Activated CD4-positive, alpha-beta T cell treated with anti-CD3 and anti-CD28 coated beads for 4 hours (primary cell): ENCODE measurements at places on chromosomes 7 and 10.
A peak's percentile ranks its signal among the peaks of the same experiment; 100 is the strongest.

GRCh38 chr7:92557249-92557648, 28.7 kb downstream of the RBM48 start:
- no peak for DNase-seq

GRCh38 chr10:49008091-49008490, 68.5 kb upstream of the LRRC18 start:
- no peak for DNase-seq

DNA sequence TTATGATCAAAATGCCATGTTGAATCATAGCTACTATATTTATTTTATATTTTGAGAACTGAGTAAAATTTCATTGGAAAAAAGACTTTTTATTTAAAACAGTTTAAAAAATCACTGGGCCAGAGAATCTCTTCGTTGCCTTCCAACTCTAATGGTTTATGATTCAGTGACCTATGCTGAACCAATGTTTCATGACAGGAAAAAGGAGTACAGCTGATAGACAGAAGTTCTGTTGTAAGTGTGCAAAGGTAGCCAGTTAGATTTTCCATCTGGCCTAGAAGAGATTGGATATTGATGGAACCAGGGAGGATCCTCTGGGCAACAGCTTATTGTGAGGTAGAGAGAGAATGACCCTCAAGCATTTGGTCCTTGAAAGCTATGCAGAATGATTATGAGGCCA, 745.8 kb downstream of the SUGCT start:
- no peak for DNase-seq

GRCh38 chr10:125190414-125190813, 30.1 kb upstream of the CTBP2 start:
- no peak for DNase-seq

GRCh38 chr7:77812290-77812685, 13.7 kb downstream of the PHTF2 start:
- DNase-seq, result no peak

- DNase-seq, result no peak
Measured at GRCh38 chr10:60224066-60224705, 165.5 kb downstream of the ANK3 start.

- DNase-seq, result no peak
Measured at GRCh38 chr10:32348297-32349198, 1.6 kb upstream of the EPC1 start.

GRCh38 chr7:69130396-69130795, 467.9 kb upstream of the AUTS2 start:
- no peak for DNase-seq

GRCh38 chr7:142934056-142934455, 510 bp upstream of the TRPV5 start:
- DNase-seq, result no peak

GRCh38 chr10:7136016-7136415, 274.8 kb downstream of the SFMBT2 start:
- no peak for DNase-seq

GRCh38 chr7:98879198-98879978, 1.1 kb downstream of the TRRAP start:
- peak; percentile 60 for DNase-seq

DNA sequence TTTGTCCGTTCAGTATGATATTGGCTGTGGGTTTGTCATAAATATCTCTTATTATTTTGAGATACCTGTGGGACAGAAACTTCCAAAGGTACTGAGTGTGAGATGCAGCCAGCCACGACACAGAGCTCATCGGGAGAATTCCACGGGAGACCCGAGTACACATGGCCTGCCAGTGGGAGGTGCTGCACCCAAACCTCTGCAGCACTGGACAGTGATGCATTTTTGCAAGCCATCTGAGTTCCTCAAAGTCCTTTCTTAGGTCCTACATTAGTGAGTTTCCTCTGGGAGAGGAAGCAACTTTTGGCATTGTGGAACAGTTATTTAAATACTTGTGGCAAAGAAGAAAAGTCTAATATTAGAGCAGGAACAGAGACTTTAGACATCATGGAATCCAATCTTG, 77.5 kb downstream of the ARID5B start:
- no peak for DNase-seq

- DNase-seq, result no peak
Measured at GRCh38 chr10:123635131-123635530, 31.0 kb upstream of the GPR26 start.

DNA sequence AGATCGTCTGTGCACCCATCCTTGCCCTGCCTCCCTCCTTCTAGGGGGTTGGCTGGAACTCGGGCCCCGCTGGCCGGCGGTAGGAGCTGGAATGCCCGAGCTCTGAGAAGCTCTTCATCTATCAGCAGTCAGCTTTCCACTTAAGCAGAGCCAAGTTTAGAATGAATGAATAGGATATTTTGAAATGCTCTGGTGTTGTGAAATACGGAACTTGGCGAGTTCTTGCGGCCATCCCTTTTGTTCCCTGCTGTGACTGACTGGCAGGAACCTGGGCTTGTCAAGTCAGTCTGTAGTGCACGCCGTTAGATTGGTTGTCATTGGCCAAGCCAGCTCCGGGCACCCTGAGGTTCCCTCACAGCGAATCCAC, 33.3 kb downstream of the FOXK1 start:
- DNase-seq, result no peak

DNA sequence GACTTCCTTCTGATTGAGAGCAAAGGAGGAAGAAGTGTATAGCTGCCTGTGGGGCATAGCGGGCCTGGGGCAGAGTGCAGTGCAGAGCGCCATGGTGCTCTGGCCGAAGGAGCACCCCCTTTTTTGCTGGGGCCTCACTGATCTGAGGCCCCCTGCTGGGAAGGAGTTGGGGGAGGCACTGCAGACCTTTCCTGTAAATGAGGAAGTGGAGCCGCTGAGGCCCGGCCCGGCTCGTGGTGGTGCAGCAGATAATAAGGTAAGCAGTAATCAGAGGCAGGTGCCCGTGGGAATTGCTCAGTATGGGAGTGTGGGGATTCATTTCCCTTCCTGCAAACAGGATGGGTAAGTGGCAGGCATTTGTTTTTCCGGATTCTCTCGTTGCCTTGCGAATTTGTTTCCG, 373.7 kb upstream of the MKI67 start:
- DNase-seq, result no peak

- DNase-seq, result no peak
Measured at GRCh38 chr7:138903859-138904435, 77.2 kb downstream of the KIAA1549 start.

GRCh38 chr7:22351329-22351692, 5.6 kb downstream of the RAPGEF5 start:
- DNase-seq, result no peak

DNA sequence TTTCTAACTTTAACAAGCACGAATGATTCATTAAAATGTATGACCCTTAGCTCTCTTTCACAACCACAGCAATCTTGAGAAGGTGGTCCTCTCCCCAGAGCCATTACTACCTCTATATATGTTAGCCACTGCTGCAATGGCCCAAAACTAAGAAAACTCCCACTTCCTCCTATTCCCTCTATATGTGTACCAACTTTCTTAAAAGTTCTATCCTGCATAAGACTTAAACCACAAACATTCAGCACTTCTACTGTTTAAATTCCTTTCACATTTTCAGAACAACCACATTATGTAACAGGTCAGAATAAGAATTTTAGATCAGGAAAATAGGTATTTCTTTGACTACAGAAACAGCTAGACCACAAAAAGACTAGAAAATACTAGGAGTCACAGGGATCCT, 36.2 kb downstream of the WASL start:
- DNase-seq, result no peak

- no peak for DNase-seq
Measured at GRCh38 chr7:47088329-47089067, 493.4 kb downstream of the TNS3 start.

GRCh38 chr7:139046143-139046542, 10.3 kb upstream of the ZC3HAV1L start:
- DNase-seq, result no peak

DNA sequence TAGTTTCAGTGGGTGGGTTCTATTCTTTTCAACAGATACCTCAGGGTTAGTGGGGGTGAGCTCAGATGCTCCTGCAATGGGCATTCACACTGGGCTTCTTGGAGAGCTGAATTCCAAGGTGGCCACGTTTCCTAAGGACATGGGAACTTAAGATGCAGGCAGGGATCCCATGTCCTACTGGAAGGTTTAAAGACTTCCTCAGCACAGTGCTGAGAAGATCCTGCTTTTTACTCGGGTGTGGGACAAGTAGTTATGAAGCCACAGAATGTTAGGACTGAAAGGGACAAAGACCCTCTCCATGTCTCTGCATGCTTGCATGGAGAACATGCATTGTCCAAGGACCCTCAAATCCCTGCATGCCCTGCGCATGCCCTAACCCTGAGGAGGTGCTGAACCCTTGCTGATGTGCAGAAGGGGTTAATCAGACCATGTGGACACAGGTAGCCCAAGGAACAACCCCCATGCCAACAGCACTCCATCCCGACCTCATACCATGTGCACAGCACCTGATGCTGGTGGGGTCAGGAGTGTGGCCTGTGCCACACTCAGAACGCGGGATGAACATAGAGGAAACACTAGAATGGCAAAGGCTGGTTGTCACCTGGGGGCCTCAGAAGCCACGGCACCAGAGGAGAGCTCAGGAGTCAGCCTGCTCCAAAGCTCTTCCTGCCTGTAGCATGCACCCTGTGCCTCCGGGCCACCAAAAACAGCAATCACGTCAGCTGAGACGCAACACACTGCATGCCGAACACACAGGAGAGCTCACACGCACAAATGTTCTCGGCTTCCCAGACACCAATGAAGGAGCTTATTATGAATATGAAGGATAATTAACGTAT, 15.2 kb downstream of the IL2RA start:
- DNase-seq, result no peak
